ENCODE measurements at places on chromosomes 7 and 10. TPM values are rescaled to one million over a fixed set of nuclear protein-coding genes. Genes with fewer than 3 reads are reported as not detected.

The INTS1 gene
- 66.3 TPM for total RNA-seq

The CLRN3 gene
- total RNA-seq, result 0.26 TPM

The EN2 gene
- total RNA-seq, result not detected

The SLC18A3 gene
- total RNA-seq, result not detected

The ZNF425 gene
- total RNA-seq, result 0.33 TPM

The POLL gene
- total RNA-seq, result 38.4 TPM

The PSPH gene
- 4.6 TPM for total RNA-seq

The ITIH2 gene
- not detected for total RNA-seq

The DNAH11 gene
- total RNA-seq, result 0.99 TPM

The SLC39A12 gene
- not detected for total RNA-seq

The ZC3HAV1L gene
- 20.8 TPM for total RNA-seq

The BEND7 gene
- 17.5 TPM for total RNA-seq

The STEAP4 gene
- total RNA-seq, result 14.8 TPM

- H3K4me1 ChIP-seq, result no peaks in the 10 kb centered on the region
- no peaks in the 10 kb centered on the region for H3K36me3 ChIP-seq
- H3K27me3 ChIP-seq, result no peaks in the 10 kb centered on the region
- H3K4me3 ChIP-seq, result no peak overlapping the region
These were observed 74.5 kb upstream of the OIT3 start for GRCh38 chr10:72819053-72819452.

- H3K27me3 ChIP-seq, result no peaks in the 10 kb centered on the region
- H3K4me3 ChIP-seq, result no peak overlapping the region
- no peak overlapping the region for H3K27ac ChIP-seq
These were observed 205.0 kb upstream of the AHR start for GRCh38 chr7:17093461-17093860.

- H3K36me3 ChIP-seq, result no peaks in the 10 kb centered on the region
- DNase-seq, result no peak
- no peak overlapping the region for H3K27ac ChIP-seq
- no peaks in the 10 kb centered on the region for H3K4me1 ChIP-seq
- H3K27me3 ChIP-seq, result no peaks in the 10 kb centered on the region
- H3K4me3 ChIP-seq, result no peak overlapping the region
These were observed 107.2 kb upstream of the TCF7L2 start for GRCh38 chr10:112842832-112843360.

GRCh38 chr7:82443547-82444219 is at the start of gene CACNA2D1:
TSS of gene CACNA2D1 (minus strand) at chr7:82443777.
- H3K27ac ChIP-seq, result peak within 1 kb of the TSS; percentile 50
- peak; percentile 56 for DNase-seq
- H3K4me1 ChIP-seq, result peaks cover 18% of the 10 kb centered on the region
- peaks cover 9% of the 10 kb centered on the region for H3K27me3 ChIP-seq
- H3K36me3 ChIP-seq, result no peaks in the 10 kb centered on the region

GRCh38 chr10:113680190-113681111 is 739 bp downstream of the CASP7 start:
- no peaks in the 10 kb centered on the region for H3K36me3 ChIP-seq
- no peaks in the 10 kb centered on the region for H3K27me3 ChIP-seq
- peak; percentile 48 for DNase-seq
- peak overlapping the region; percentile 93 for H3K4me3 ChIP-seq

GRCh38 chr10:18222866-18223265 is 82.6 kb downstream of the CACNB2 start:
- H3K4me3 ChIP-seq, result no peak overlapping the region
- H3K27ac ChIP-seq, result no peak overlapping the region
- H3K36me3 ChIP-seq, result no peaks in the 10 kb centered on the region
- peaks cover 21% of the 10 kb centered on the region for H3K4me1 ChIP-seq
- no peak for DNase-seq
- H3K27me3 ChIP-seq, result no peaks in the 10 kb centered on the region

DNA sequence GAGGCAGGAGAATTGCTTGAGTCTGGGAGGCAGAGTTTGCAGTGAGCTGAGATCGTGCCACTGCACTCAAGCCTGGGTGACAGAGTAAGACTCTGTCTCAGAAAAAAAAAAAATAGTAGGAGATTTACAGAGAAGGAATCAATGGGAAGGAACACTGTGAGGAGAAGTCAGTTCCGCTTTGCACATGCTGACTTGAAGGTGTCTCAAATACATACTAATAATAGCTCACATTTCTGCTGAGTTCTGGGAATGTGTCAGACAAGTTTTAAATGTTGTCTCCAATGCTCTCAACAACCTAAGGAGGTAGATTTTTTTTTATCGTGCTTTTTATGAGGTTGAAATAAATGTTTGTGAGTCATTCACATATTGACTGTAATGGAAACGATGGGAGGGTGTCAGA is 654.9 kb upstream of the CELF2 start:
- no peak overlapping the region for H3K4me3 ChIP-seq
- no peak overlapping the region for H3K27ac ChIP-seq
- H3K27me3 ChIP-seq, result no peaks in the 10 kb centered on the region
- no peaks in the 10 kb centered on the region for H3K36me3 ChIP-seq

GRCh38 chr10:128026615-128027300 is 99.5 kb downstream of the MKI67 start:
- no peak overlapping the region for H3K4me3 ChIP-seq
- no peak for DNase-seq
- H3K4me1 ChIP-seq, result no peaks in the 10 kb centered on the region
- no peaks in the 10 kb centered on the region for H3K36me3 ChIP-seq
- no peak overlapping the region for H3K27ac ChIP-seq

GRCh38 chr10:44880090-44880715 is 30.9 kb upstream of the TMEM72 start:
- no peaks in the 10 kb centered on the region for H3K27me3 ChIP-seq
- no peak for DNase-seq
- no peak overlapping the region for H3K27ac ChIP-seq
- H3K4me1 ChIP-seq, result peaks cover 54% of the 10 kb centered on the region
- no peak overlapping the region for H3K4me3 ChIP-seq

DNA sequence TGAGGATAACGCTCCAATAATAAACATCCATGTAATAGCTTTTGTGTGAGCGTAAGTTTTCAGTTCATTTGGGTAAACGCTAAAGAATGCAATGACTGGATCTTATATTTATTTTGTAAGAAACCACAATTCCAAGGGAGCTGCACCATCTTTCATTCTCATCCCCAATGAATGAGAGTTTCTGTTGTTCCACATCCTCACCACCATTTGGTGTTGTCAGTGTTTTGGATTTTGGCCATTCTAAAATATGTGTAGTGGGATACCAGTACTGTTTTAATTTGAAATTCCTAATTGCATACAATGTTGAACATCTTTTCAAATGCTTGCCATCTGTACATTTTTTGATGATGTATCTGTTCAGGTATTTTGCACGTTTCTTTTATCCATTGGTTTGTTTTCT is 50.9 kb upstream of the SEMA3D start:
- H3K4me3 ChIP-seq, result no peak overlapping the region
- no peaks in the 10 kb centered on the region for H3K36me3 ChIP-seq
- no peaks in the 10 kb centered on the region for H3K27me3 ChIP-seq
- no peaks in the 10 kb centered on the region for H3K4me1 ChIP-seq
- no peak overlapping the region for H3K27ac ChIP-seq
